ENCODE measurements at places on chromosomes 2 and 18.

GRCh38 chr2:49080681-49081080 lies 73.6 kb downstream of the FSHR start:
- no peak for DNase-seq

GRCh38 chr2:224405412-224405811 lies 3.5 kb upstream of the FAM124B start:
- no peak for DNase-seq

GRCh38 chr18:38534073-38534472 lies 968.5 kb upstream of the CELF4 start:
- DNase-seq, result no peak

GRCh38 chr2:61597300-61598289 lies 59.4 kb upstream of the XPO1 start:
- DNase-seq, result no peak
